ENCODE measurements at places on chromosomes 7 and 10.

DNA sequence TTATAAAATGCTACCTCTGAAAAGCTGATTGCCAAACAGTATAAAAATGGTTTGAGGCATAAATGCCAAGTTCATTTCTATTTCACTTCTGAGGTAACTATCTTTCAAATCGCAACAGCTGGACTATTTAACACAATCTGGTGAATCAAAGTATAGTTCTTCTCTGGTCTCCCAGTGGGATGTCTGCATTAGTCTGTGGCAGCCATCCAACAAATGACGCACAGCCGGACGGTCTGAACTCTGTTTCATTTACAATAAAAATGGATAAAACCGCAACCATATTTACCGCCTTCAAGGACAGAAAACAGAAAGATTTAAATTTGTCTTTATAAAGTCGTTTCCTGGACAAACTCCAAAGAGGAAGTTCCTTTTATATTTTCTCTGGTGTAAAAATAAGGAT is 41.9 kb downstream of the ENO4 start:
- DNase-seq = peak; percentile 64

DNA sequence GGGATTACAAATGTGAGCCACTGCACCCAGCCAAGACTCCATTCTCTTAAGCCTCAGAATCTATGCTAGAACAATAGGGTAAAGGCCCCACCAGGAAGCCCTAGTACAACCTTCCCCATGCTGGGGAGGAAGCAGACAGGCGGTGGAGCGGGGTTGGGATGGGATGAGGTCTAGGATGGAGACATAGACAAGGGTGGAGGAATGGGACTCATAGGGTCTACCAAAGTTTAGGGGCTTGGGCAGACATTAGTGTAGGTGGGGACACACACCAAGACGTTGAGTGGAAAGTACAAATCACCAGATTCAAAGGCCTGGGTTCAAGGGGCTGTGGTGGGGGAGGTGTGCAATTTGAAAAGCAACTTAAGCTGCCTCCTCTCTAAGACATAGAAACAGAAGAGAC is 19.3 kb downstream of the PRSS2 start:
- DNase-seq = no peak

DNA sequence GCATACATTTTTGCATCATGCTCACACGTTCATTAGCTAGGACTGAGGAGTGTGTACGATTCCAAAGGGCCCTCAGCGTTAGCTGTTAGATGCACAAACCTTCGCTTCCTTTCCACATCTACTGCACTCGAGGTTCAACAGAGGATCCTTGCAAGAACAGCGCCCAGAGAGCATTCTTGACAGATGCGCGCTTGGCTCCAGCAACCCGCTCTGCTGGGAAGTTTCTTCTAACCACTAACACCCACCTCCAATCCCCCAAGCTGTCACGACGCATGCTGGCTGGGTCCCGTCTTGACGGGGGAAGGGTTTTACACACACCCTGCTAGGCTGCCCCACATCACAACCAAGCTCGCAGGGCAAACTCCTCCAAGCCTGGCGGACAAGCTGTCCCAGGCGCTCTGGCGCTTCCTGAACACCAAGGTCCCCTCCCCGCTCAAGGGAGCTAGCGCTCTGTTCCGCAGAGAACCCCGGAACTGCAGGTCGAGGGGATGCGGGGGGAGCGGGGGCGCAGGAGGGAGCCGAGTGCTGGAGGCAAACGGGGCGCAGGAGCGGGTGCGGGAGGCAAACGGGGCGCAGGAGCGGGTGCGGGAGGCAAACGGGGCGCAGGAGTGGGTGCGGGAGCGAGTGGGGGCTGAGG is 653 bp upstream of the ADRB1 start:
- peak; percentile 72 for DNase-seq

GRCh38 chr10:31961277-31962074 is 32.8 kb upstream of the ARHGAP12 start:
- no peak for DNase-seq

DNA sequence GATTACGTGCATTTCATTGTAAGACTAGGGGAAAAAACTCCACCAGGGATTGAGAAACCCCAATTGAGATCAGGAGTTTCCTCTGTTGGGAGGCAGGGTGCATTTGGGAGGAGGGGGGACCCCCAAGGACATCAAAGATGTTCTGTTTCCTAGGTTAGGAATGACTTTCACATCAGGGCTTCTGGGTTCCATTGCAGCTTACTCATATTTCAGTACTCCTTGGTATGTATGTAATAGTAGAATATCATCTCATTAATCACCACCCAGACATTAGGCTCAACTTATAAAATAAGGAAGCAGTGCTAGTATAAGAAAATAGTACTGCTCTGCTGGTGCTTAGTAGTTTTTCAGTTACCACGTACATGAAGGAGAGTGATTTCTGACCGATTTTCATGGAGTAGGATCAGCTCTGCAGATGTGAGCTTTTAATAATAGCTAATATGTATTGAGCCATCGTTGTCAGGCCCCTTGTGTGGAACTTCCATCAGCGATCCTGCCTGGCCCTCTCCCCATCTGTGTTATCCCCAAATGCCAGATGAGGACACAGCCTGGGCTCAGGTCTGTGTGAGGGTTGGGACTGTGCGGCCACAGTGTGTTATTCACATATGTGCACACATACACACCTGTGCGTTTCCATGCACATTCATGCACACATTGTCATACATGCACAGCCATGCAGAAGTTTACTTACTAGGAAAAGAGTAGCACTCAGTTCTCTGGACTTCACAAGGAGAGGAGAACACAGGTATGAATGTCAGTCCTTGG is 23.5 kb downstream of the UPP1 start:
- no peak for DNase-seq

GRCh38 chr10:81192221-81192788 is 654.6 kb downstream of the SH2D4B start:
- DNase-seq = no peak

- no peak for DNase-seq
Measured at GRCh38 chr7:6022707-6023106, 8.5 kb upstream of the ANKRD61 start.

DNA sequence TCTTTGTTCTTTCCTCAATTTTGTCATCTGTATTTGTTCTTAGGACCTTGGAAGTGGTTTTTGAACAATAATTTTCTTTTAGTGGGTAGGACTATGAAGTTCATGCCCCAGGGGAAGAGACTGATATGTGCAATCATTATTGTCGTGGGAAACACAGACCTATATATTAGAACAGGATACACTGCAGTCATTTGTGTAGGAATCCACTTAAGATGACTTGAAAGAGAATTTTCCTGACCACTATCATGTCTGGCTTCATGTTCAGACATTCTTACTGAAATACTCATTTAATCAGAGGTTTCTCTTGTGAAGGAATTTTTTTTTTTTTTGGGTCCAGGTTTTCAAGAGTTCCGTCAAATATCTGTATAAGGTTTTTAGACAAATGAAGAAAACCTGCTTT is 163.6 kb downstream of the SUGCT start:
- DNase-seq = no peak

DNA sequence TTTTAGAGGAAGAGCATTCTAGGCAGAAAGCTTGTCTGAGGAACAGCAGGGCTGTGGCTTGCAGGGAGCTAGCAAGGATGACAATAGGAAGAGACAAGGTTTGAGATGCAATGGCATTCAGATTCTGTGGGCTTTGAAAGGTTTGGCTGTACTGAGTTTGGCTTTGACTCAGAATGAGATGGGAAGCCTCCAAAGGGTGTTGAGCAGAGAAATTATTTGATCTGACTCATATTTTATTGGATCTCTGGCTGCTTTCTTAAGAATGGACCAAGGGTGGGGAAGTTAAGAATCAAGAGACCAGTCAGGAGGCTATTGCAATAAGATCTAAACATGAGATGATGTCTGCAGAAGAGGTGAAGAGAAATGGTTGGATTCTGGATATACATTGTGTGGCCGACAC is 273.2 kb downstream of the CDK14 start:
- no peak for DNase-seq

DNA sequence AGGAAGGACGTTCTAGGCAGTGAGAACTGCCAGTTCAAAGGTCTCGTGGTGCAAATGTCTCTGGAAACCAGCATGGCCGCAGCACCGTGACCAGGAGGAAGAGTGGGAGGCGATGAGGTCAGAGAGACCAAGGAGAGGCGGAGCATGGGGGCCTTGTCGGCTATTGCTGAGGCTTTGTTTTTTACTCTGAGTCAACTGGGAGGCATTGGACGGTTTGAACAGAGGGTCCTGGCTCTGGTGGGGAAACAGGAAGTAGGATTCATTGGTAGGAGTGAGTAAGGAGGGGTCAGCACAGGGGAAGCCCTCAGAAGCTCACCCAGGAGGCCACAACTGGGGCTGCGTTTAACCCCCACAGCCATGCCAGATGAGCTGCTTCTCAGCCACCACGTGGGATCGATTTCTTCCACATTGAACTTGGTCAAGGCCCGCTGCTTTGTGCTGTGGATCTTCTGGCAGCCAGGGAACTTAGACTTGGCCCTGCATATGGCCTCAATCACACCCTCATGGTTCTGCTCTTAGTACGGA is 22.2 kb upstream of the SH2B2 start:
- no peak for DNase-seq

DNA sequence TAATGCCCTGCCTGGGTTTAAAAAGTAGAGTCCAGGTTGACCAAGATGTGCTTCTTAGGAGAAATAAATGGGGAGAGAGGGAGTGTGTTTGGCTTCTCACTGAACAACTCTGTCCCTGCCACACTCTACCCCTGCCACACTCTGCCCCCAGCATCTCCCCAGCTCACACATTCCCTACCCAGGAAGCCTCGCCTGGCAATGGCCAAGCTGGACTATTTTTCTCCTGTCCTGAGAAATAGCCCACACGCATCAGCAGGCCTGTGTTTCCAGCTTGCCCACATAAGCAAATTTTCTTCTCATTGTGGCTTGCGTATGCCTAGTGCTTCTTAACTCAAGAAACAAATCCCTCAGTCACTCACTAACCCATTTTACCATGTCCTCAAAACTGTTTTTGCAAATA is 1.8 kb downstream of the LRRC18 start:
- no peak for DNase-seq

GRCh38 chr10:108608860-108609259 is 1314.5 kb downstream of the XPNPEP1 start:
- no peak for DNase-seq

DNA sequence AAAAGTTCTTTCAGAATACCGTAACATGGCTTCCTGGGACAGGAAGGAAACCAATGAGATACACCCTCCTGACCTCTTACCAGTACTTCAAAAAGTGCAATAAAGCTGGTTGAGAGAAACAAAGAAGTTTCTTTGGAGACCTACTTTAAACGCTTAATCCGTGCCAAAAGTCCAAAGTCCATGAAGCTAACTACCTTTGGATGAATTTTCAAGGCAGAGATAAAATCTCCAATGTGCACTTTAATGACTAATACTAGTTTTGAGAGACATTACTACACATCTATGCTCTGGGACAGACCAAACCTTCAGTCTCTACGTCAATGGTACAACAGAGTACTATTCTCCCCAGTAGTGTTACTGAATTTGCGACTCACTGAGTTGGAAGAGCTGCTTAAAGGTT is 46.1 kb downstream of the UBE2H start:
- DNase-seq = no peak

DNA sequence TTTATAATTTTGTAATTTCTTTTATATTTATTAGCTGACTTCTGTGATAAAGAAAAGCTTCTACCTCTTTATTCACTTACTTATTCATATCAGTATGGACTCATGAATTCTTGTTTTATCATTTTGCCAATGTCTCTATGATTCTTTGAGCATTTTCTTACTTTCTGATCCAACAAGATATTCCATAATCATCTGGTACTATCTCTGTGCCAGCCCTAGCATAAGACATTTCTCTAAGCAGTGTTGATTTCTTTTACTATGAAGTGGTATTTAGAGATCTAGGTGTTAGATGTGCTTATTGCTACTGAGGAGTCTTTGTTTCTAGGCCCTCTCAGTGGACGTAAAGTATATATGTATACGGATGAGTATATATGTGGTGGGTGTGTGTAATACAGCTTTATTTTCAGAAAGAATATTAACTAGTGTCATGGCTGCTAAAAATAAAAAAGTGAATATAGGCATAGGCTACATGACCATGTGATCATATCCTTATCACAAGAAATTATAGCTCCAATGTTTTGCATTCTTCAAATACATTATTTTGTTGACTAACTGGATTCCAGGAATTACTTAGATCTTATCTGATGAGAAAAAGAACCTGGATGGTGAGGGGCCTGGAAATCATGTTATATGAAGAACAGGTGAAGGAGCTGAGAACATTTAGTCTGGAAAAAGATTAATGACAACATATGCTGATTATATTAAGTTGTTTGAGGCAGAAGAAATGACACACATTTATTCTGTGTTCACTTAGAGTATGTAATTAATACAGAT is 13.1 kb downstream of the PHTF2 start:
- no peak for DNase-seq

GRCh38 chr10:103652599-103653281 is 159.2 kb downstream of the NEURL1 start:
- no peak for DNase-seq

DNA sequence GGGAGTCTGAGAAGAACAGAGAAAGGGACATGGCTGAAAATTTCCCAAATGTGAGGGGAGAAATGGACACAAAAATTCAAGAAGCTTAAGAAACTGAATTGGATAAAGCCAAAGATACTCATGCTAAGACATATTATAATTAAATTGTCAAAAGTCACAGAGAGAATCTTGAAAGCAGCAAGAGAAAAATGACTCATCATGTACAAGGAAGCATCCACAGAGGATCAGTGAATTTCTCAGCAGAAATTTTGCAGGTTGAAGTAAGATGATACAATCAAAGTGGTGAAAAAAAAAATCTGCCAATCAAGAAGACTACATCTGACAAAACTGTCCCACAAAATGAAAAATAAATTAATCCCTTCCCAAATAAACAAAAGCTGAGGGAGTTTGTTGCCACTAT is 56.8 kb downstream of the MPP7 start:
- DNase-seq = no peak

DNA sequence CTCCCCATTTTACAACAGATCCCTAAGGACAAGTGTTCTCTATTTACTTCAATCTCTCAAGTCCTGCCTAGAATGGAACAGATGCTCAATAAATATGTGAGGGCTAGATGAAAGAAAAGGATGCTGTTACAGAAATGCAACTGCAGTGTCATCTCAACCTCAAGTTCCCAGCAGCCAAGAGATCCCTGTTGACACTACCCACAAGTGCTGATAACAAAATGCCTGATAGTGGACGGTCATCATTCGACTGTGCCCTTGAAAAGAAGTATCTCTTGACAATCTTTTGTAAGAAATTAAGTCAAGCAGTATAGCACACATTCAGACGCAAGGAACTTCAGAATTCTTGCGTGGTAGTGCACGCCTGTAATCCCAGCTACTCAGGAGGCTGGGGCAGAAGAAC is 133.2 kb downstream of the PARD3 start:
- DNase-seq = no peak

DNA sequence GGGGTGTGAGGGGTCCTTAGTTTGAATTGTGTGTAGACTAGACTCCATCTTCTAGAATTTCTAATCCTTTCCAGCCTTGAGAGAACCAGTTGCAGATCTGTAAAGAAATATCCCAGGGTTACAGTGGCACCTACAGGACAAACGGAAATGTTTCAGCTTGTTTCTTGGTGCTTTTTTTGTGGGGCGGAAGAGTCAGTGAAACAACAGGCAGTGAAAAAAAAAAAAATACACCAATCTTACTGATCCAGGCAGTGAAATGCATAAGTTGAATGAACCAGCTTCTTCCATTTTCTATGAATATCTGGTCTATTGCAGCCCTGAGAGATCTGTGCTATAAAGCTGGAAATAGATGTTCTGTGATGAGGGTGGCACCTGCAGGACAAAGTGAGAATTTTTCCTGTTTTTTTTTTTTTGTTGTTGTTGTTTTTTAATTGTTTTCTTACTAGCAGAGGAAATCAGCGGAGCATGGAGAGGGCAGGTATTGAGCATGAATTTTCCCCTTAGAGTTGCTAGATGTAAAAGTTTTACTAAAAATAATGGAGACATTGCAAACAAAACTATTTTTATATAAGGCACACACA is 81.9 kb upstream of the DYNC1I1 start:
- DNase-seq = peak; percentile 20

GRCh38 chr10:102900006-102900405 is 18.1 kb upstream of the CNNM2 start:
- DNase-seq = no peak

Data from HEK293T (cell line).